ENCODE measurements at places on chromosomes 4 and X.

DNA sequence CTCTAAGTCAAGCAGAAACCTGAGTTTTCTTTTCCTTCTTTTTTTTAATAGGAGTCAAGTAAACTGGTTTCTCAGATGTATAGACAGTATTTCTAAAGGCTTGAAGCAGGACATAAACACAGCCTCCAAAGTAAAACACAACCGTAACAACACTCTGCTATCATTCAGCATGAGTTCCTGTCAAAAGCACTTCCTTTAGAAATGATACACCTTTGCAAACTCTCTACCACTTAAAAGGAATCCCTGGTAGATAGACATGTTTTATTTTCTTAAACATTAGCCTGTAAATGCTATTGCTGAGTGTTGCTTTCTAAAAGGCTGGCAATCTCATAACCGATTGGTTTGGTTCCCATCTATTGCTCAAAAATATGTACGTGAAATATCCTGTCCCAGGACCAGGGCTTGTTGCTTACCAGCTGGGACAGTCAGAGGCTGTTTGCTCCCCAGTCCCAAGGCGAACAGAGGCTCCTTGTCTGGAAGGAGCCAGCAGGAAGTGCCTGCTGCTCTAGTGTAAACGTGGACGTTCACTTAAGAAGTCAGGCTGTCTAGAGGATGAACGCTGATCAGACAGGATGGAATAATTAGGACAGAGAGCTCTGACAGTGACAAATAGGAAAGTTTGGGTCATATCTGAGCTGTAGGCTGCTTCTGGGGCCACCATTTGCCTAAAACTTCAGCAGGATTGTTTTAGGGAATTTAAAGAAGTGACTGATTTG is 173.9 kb upstream of the KLF3 start:
- no peak for DNase-seq

DNA sequence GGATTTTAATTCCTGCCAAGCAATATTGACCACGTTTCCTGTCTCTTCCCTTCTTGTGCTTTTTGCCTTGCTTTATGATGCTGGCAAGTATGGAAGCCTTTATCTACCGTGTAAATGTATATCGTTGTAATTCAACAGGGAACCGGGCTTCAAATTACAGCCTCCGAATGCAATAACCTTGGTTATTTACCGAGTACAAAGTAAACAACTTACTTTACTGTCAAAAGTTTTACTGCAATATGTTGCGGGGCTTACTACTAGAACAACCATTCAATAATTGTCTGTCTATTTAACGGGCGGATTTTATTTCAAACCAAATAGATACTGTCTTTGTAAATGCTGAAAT is 73.1 kb downstream of the PALLD start:
- DNase-seq = no peak

- DNase-seq = no peak
Observed at GRCh38 chrX:33989936-33990335, 142.2 kb downstream of the FAM47A start.

DNA sequence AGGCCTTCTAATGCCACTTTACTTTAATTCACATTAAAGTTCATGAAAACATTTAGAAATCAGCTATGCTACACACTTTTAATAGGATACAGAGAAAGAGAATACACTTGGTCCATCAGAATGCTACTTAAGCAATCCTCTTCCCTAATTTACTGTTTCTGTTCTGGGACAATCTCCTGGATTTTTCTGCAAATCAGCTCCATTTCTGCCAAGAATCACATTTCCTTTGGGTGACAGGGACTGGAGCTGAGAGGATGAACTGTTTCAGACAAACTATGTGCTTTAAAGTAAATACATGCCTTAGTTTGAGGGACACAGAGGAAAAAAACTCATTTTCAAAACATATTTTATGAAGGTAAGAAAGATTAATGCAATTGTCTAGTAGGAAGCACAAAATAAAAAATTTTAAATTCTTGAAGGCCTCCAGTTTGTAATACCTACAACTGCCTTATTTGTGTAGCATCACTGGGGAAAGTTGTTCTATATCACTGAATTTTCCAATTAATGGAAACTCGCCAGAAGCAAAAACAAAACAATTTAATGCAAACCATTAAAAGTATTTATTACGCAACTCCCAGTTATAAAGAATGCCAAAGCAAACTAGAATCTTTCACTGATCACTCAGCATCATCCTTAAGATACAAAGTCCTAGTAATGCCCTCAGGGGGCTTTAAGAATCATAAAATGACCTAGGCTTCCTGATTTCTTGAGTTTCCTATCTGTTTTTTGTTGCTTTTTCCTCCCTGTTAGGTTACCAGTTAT is 36.3 kb downstream of the BCLAF3 start:
- DNase-seq = no peak

DNA sequence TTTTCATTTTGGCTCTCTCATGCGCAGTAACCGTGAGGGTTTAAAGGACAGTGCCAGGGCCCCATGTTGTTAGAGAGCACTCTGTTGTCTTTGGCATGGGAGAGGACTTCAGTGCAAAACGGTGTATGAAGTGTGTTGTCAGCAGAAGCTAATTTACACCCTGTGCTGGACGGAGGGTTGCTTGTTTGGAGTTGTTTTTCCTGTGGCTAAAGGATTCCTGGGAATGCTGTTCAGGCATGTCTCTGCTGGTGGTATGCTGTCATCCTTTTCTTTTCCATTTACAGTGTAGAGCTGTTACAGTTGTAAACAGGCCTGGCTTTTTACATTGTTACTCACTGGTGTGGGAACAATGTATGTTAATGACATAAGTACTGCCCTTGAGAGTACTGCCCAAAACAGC is 206.3 kb downstream of the CBR4 start:
- DNase-seq = peak; percentile 39

DNA sequence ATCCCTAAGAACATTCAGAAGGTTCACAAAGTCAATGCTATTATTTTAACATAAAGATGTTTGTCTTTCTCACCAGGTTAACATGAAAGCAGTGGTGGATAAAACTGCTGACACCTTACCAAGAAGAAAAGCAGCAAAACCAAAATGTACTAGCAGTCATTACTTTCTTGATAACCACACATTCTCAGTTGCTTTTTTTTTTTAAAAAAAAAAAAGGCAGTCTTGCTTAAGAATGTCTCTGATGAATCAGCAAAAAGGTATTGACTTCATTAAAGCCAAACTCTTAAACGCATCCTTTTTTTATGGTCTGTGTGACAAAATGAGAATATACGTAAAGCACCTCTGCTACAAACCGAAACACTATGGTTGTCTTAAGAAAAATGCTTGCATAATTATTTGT is 31.9 kb downstream of the CDKL2 start:
- DNase-seq = peak; percentile 17

GRCh38 chr4:85968945-85969819 is 390.7 kb downstream of the MAPK10 start:
- DNase-seq = no peak

DNA sequence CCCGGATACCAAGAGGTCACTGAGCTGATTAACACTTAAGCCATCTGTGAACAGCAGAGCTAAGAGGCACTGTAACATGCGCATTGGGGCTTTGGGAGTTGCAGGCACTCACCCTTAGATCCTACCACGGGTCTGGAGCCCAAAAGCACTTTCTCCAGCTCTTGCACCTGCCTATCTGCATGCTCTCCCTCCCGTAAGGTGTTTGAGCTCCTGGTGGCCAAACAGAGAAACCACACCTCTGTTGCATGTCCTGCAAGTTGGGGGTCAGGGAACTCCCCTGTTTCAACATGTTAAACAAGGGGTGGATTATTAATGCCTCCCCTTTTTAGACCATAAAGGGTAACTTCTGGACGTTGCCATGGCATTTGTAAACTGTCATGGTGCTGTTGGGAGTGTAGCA is 49.8 kb downstream of the GYPA start:
- no peak for DNase-seq

DNA sequence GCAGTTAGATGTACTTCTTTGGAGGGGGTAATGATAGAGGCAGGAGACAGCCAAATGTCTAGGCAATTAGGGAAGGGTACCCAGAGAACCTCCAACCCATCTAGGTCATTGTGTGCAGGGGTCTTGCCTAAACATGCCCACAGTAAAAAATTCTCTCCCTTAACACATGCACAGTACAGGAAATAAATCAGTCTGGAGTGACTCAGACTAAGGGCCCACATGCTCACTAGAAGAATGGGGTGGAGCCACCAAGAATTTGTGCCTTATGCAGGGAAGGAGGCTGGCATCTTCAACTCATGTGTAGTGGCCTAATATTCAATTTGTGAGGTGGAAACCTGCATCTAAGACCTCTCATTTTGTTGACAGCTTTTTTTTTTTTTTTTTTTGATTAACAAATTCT is 945.3 kb upstream of the GRIA3 start:
- no peak for DNase-seq

GRCh38 chr4:124939908-124940307 is 227.4 kb upstream of the ANKRD50 start:
- DNase-seq = no peak

DNA sequence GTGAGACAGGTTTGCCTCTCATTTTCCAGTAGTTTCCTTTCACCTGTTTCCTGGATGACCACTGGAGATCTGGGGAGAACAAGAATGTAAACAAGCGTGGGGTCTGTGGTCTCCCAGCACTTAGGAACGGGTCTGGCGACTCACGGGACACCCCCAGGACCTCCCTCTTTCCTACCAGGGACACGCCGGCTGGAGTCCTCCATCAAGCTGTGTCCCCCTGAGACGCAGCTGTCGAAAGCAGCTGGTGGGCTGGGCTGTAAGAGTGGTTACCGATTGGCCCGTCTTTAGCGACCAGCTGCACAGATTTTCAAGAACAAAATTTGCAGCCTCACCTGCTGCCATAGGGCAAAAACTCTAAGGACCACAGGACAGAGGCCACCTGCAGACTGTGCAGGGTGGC is 11.9 kb downstream of the LRPAP1 start:
- DNase-seq = no peak

DNA sequence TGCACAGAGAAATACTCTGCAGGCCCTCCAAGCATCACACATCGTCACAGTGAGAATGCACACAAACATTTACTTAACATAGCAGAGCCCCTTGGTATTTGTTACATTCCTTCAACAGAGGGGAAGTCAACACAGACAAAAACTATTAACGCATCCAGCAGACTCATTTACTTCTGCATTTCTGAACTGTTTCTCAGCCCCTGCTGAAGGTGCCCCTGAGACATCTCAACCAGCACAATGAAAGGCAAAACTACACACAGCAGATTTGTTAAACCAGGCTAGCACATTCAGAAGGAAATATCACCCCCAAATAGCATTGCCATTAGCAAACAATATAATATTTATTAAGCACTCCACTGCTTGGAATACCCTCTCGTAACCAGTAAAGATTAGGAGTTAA is 367.0 kb downstream of the RAB28 start:
- no peak for DNase-seq

- no peak for DNase-seq
Observed at GRCh38 chrX:47191331-47191730, 2.3 kb upstream of the UBA1 start.

- DNase-seq = no peak
Observed at GRCh38 chrX:48467281-48467761, 2.7 kb downstream of the SLC38A5 start.
